ENCODE measurements at places on chromosomes 7 and 10.

DNA sequence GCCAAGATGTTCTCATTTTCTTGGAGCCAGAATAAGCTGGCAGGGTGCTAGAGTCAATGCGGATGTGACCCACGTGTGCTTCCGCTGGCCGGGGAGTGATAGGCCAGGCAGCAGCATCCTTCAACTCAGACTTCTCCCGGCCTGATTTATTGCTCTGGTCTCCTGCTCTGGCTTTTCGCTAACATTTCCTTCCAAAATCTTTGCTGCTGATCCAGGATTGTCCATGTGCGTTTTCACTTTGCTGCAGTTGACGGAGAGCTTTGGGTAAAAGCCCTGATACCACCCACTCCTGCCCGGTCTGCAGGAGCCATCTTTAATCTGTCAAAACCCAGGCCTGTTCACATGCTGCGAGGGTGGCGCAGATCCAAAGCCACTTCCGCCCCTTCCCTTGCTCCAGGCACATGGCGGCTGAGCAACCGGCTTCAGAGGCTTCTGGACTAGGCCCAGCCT, 106.8 kb downstream of the CYP26A1 start:
- DNase-seq: peak; percentile 46

- DNase-seq: no peak
Measured at GRCh38 chr7:115354925-115355324, 433.0 kb downstream of the MDFIC start.

- DNase-seq: no peak
Measured at GRCh38 chr7:92404170-92404614, 43.1 kb upstream of the GATAD1 start.

- no peak for DNase-seq
Measured at GRCh38 chr7:112447406-112447805, 2.9 kb upstream of the IFRD1 start.

GRCh38 chr10:10777723-10778122, 239.9 kb upstream of the CELF2 start:
- no peak for DNase-seq

DNA sequence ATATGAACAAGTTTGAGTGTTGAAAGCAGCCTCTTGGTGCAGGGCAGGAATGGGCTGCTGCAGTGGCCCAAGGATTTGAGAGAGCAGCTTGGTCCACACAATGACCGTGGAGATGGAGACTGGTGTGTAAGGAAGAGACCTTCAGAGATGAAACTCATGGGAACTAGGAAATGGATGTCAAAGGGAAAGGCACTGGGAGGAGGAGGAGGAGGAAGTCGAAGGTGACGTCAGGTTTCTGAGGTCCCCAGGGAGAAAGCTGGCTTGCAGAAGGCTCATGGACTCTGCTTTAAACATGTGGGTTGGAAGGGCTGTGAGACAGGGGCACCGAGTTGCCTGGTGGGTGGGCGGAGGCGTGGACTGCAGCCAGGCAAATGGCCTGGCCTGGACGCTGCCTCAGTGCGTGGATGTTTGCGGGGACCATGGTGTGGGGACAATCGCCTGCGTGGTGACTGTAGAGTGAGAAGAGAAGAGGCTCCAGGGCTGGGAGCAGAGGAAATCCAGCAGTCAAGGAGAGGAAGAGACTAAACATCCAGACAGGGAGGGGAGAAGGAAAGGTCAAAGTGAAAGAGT, 14.6 kb downstream of the C10orf71 start:
- DNase-seq: no peak

- no peak for DNase-seq
Measured at GRCh38 chr7:130521258-130521951, 29.5 kb downstream of the MEST start.

DNA sequence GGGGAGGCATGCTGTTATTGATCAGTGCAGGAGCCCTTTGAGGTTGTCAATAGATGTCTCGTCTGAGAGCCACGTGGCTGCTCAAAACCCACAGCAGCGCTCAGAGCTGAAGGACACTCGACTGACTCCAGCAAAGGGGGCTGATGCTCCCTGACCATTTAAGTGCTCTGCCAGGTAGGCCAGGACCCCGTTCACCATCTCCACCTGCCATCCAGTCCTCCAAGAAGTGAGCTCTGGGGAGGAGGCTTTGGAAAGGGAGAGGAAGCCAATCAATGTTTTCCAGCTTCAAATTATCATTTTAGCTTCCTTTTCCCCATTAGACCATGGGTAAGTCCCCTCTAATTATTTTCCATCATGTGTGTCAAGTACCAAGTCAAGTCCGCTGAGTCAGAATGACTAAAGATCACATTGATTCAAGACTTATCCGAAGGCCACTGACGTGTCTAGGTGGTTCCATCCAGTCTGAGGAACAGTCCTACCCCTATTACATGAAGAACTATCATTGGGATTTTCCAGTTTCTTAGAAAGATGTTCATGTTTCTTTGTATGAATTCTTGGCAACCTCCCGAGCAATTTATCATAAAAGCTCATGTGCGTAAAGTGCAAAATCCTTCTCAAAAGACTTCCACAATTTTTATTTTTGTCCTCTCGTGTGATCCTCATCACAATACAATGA, 302.6 kb upstream of the LYZL1 start:
- peak; percentile 55 for DNase-seq

- no peak for DNase-seq
Measured at GRCh38 chr10:128713471-128713870, 587.2 kb upstream of the MKI67 start.

DNA sequence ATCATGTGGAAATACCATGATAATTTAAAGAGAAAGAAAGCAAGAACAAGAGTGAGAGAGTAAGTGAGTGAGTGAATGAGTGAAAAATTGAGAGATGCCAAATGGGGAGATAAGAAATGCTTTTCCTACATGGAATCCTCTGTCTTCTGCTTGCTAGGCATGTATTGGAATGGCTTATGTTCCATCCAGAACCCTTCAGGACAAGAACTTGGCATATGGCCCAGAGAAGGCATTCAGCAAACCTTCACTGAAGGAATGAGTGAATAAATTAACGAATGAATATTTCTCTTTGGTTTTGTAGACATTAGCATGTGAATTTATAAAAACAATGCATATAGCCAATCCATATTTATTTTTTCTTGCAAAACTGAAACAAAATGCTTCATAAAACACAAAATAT, 162.2 kb downstream of the LRRTM3 start:
- no peak for DNase-seq

- DNase-seq: no peak
Measured at GRCh38 chr10:100970076-100970913, 991 bp downstream of the SEMA4G start.

DNA sequence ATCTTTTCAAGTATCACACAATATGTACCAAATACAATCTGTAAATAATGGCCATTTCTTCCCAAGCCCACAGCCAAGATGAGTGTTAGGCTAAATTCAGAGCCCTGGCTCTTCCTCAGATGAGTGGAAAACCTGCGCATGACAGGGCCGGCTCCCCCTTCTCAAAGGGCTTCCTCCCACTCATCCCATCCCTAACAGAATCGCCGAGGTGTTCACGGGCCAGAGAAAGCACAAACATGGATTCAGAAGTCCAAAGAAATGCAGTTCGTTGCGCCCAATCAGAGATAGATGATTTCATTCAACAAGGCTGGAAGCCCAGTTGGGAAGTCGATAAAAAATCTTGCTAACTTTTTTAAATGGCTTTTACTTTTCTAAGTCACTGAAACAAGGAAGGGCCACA, 121.8 kb downstream of the UBE2H start:
- no peak for DNase-seq

- no peak for DNase-seq
Measured at GRCh38 chr10:77504873-77505257, 132.7 kb downstream of the KCNMA1 start.

GRCh38 chr7:36875794-36876193, 151.5 kb upstream of the AOAH start:
- DNase-seq: no peak

DNA sequence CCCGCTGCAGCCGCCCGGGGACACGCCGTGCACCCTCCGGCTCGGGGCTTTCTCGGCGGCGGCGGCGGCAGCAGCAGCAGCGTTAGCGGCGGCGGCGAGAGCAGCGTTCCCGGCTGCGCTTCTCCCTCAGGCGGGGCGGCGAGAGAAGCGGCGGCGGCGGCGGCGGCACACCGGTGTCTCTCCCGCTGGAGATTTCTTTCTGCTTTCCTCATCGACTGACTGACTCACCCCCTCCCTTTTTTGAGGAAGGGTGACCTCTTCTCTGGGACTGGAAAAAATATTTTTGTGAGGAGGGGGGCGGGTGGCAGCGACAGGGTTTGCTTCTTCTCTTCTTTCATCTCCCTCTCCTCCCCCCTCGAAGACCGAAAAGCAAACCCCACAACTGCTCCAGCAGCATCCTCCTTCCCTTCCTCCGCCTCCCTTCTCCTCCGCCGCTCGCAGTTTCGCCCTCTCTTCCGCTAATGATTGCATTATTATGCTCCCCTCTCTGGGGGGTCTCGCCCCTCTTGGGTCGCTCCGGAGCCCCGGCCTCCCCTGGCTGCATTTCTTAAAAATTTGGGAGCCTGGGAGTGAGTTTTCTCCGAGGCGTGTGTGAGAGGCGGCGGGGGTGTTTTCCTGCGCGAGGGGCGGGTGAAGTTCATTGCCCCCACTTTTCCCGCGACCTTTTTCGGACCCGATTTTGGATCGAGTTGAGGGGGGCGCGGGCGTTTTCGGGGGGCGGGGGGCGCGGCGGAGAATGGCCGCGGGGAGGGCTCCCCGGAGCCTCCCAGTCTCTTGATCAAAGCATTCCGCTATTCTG, 411 bp downstream of the AUTS2 start:
- DNase-seq: peak; percentile 40

DNA sequence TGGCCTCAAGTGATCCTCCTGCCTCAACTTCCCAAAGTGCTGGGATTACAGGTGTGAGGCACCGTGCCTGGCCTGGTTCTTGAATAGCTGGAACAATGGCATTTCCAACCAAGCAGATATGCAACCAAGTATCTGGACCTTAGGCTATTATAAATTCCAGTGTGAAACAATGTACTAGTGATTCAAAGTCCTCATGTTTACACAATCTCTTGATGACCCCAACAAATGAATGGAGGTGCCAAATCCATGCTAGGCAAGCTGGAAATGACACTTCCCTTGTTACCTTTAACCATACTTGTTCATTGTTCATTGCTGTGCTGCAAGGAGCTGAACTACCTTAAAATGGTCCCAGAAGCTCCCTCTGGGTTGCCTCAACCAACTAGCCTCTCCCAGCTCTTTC, 282.2 kb upstream of the KLF14 start:
- no peak for DNase-seq

DNA sequence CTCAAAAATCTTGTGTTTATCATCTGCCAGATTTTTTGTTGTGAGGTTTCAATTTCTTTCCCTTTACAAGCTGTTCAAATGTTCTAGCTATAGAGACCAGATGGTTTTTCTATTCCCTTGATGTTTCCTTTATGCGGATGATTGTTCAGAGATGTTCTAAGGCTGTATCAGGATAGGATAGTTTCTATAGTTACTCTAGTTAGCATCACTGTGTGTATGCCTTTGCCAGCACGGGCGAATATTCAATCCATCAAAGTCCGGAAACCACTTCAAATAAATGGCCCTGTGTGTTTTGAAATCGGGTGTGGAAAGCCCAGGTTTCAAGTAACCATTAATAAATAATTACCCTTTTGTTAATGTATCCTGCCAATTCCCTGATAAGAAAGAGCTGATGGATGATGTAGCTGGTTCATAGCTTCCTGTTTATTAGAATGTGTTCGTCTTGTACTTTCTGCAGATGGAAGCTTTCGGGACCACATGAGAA, 149.8 kb upstream of the PRKCQ start:
- no peak for DNase-seq

GRCh38 chr7:128453836-128454804, 1.6 kb upstream of the HILPDA start:
- peak; percentile 14 for DNase-seq

- DNase-seq: peak; percentile 44
Measured at GRCh38 chr10:78312197-78313047, 278.8 kb downstream of the RPS24 start.

GRCh38 chr7:141073641-141074161, at the start of gene TMEM178B:
TSS of gene TMEM178B (plus strand) at chr7:141074064.
- DNase-seq: no peak

- no peak for DNase-seq
Measured at GRCh38 chr10:34931216-34931615, 116.1 kb upstream of the PARD3 start.

GRCh38 chr7:15130666-15131541, 228.4 kb upstream of the DGKB start:
- DNase-seq: peak; percentile 79

- peak; percentile 39 for DNase-seq
Measured at GRCh38 chr10:73209705-73210104, 37.4 kb downstream of the DNAJC9 start.

GRCh38 chr10:86520871-86521677, 518 bp downstream of the WAPL start:
- no peak for DNase-seq

DNA sequence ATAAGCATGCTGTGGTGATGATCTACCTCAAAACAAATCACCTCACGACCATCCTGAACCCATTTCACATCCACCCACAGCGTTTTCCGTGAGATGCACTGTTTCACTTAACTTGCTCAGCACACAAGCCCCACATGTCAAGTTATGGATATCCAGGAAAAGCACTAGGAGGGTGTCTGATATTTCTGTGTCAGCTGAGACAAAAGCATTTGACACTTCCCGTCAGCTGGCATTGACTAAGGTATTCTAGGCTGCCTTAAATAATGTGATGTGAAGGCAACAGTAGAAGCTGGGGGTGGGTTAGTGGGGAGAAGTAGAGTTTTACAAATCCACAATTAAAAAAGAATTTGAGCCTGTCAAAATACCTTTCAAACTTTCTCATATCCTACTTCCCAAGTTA, 68.7 kb upstream of the MDFIC start:
- no peak for DNase-seq
